ENCODE measurements at places on chromosomes 7 and 10.

- DNase-seq = peak; percentile 45
Measured at GRCh38 chr10:11035301-11035991, 17.8 kb downstream of the CELF2 start.

DNA sequence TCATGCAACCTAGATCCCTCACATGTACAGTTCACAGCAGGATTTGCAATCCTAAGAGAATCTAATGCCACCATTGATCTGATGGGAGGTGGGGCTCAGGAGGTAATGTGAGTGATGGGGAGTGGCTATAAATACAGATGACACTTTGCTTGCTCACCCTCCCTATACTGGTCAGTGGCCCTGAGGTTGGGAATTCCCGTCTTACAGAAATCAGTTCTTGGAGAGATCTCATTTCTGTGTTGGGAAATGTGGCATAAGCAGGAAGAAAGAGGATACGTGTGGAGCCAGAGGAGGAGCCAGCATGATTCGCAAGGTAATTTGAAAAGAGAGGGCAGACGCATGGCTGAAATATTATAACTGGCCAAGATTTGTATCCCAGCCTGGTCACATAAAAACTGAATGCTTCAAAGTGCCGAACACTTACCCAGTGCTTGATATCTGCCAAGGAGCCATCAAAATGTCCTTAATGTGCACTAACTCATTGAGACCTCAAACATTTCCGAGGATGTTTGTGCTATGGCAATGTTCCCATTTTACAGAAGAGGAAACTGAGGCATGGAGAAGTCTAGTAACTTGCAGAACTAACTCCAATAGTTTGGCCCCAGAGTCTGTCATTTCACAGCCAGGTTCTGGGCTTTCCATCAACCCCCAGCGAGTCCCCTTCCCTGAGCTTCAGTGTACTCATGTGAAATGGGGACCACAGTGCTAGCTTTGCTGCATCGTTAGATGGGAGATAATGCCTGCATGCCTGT is 5.5 kb upstream of the IKZF1 start:
- DNase-seq = no peak

- no peak for DNase-seq
Measured at GRCh38 chr7:101747879-101748345, 69.5 kb upstream of the CUX1 start.

- DNase-seq = no peak
Measured at GRCh38 chr7:85177316-85177715, 9.5 kb downstream of the SEMA3D start.

DNA sequence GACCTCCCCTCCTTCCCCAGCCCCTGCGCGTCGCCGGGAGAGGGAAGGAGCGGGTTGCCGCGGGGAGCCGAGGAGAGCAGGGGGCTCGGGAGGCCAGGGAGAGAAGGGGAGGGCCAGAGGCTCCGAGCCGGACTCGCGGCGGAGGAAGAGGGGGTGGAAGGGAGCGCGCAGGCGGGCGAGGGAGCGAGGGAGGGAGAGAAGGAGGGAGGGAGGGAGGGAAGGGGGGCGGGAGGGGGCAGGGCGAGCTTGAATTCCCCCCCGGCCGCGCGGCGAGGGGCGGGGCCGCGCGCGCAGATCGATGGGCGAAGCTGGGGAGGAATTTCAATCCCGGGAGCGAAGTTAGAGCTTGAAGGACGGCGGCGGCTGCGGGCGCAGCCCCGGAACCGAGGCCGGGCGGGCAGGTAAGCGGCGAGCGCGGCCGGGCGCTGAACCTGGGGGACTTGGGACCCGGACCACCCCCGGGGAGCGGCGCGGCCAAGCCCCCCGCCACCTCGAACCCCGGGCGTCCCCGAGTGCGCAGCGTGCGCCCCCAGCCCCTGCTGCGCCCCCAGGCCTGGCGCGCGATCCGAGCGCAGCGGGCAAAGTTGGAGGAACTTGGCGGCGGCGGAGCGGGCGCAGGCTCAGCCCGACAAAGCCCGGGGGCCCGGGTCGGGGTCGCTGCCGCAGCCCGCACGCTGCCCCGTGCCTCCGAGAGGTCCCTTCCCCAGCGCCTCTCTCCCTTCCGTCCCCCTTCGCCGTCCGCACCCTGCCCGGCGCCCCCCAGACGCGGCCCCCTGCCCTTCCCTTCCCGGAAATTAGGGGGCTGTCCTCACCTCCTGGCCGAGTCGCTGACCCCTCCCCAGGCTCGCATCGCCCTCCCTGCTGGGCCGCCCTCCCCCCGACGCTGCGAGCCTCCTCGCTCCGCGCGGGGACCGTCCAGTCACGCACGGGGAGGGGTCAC is at the start of gene ELFN1:
Gene ELFN1, plus strand, starts transcription at position 324 of the 940 bp plus-strand sequence. CDS start 74,320 bp downstream, outside the sequence.
- DNase-seq = no peak

GRCh38 chr10:24882047-24882698 is 70.2 kb downstream of the PRTFDC1 start:
- DNase-seq = no peak

DNA sequence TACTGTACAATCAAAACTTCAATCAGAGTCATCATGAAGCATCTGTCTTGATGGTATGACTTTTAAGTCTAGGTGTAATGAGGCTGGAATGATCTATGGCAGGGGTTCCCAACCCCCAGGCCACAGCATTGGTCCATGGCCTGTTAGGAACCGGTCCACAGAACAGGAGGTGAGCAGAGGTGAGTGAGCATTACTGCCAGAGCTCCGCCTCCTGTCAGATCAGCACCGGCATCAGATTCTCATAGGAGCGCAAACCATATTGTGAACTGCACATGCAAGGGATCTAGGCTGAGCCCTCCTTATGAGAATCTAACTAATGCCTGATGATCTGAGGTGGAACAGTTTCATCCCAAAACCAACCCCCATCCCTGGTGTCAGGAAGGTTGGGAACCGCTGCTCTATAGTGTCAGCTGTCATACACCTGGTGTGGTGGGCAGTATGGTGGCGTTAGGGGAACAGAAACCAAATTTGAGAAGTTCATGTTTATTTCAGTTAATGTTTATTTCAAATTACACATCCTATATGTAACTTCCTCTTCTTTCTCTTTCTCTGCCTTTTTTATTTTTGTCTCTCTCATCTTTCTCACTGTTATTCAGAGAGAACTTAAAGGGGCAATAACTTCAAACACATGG is 432.6 kb downstream of the TNS3 start:
- DNase-seq = no peak

GRCh38 chr10:80771285-80771684 is 233.6 kb downstream of the SH2D4B start:
- DNase-seq = no peak

DNA sequence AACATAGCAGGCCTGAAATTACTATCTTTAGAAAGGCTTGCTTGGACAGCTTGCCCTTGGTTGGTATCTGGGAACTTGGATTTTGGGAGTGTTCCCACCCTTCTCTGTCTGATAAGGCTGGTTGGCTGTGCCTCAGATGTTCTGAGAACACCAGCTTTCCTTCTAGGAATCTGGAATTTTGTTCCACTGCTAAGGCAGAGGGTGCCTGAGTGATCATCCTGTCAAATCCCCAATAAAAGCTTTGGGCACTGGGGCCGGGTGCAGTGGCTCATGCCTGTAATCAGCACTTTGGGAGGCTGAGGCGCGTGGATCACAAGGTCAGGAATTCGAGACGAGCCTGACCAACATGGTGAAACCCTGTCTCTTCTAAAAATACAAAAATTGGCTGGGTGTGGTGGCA is 5.0 kb downstream of the TRUB1 start:
- DNase-seq = no peak

DNA sequence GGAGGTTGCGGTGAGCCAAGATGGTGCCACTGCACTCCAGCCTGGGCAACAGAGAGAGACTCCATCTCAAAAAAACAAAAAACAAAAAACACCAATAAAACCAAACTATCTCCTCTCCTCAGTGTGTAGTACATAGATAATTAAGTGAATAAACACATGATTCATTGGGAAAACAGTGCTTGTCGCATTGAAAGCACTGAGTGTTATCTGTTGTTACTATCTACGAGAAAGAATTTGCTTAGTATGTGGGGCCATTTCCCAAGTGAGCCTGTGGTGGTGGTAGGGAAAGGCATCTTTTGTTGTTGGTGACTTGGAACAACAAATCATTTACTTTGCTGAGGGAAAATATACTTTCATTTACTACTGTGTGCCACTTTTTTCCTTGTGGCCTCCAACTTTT is 42.6 kb downstream of the RSBN1L start:
- no peak for DNase-seq

DNA sequence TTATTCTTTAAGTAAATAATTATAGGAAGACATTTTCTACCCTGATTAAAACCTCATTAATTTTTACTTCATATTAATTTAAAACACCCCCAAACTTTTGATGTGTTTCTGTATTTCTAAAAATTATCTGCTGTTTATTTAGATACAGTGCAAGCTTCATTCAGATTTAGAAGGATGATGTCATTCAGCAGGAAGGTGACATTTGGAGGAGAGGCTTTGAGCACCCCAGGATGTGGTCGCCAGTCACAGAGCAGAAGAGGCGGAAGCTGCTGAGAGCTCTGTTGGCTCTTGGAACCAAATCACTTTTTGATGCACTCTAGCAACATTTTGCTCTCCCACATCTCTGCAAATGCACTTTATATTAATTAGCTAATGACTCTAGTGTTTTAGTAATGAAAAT is 233.9 kb upstream of the CACNA2D1 start:
- no peak for DNase-seq

GRCh38 chr10:86234541-86235270 is 131.9 kb downstream of the GRID1 start:
- no peak for DNase-seq

DNA sequence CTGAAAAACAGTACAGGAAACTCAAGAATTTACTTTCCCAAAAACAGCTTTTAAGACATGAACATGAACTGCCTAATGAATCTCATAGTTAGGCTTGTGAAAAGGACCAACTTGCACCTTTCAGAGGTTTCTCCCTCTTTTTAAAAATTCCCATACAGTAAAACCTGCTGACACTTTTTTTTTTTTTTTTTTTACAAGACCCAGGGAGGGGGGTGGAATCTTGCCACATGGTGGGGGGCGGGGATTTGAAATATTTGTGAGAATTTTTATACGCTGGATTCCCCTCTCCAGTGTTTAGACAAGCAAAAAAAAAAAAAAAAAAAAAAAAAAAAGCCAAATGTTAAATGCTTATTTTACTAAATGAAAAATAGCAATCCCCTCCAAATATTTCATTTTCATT is 57.4 kb downstream of the HIBADH start:
- no peak for DNase-seq

- DNase-seq = no peak
Measured at GRCh38 chr10:67864607-67865371, 19.7 kb upstream of the SIRT1 start.

- DNase-seq = no peak
Measured at GRCh38 chr10:71427246-71427645, 30.5 kb downstream of the CDH23 start.

DNA sequence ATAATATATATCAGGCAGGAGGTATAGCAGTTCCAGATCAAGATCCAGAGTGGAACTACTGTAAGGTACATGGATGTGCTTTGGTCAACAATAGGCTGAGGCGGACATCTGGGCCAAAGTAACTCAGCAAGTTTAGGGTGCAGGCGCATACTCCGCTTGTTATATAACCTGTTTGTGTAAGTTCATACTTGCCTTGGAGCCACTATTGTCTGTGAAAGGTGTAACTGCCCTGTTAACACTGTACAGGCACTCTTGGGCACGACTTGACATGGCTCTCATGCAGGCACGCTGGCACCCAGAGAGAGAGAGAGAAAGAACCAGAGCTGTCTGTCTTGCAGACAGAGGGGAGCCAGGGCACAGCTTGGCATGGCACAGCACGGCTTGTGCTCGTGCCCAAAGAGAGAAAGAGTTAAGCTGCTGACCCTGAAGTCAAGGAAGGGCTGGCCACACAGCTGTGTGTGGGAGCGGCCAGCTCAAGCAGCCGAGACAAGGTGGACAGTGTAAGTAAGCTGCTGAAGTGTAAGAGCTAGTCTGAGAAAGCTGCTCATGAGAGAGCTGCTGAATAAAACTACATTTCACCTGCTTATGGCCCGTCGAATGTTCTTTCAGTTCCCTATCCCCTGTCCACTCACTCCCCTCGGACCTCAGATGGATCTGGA is 47.8 kb upstream of the KAT6B start:
- DNase-seq = no peak

GRCh38 chr10:35720366-35720765 is 78.3 kb upstream of the FZD8 start:
- no peak for DNase-seq

GRCh38 chr10:129849452-129849750 is 114.7 kb downstream of the EBF3 start:
- DNase-seq = no peak

DNA sequence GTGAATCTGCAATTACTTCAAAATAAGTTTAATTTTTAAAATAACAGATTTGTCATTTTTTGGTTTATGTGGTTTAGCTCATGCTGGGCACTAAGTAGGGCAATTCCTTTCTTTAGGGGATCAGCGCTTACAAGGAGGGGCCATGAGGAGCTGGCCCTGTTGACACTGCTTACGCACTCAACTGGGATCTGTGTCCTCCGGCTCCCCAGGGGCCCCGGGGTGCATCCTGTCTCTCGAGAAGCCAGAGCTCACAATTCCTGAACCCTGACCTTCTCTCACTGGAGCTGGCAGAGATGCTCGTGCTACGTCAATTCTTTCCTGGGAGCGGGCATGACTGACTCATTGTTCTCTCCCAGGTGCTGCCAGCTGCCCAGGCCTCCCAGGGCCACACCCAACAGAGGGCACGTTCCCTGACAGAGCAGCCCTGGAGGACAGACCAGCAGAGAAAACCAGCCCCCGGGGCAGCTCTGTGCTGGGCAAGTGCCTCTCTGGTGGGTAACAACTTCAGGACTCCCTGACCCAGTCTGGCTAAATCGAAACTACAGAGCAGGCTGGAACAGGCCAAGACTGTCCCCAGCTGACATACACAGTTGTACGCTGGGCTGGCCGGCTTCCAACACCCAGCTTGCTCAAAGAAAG is 36.8 kb downstream of the CTBP2 start:
- DNase-seq = peak; percentile 24

GRCh38 chr10:43817368-43817767 is 168.7 kb upstream of the ZNF32 start:
- DNase-seq = no peak

DNA sequence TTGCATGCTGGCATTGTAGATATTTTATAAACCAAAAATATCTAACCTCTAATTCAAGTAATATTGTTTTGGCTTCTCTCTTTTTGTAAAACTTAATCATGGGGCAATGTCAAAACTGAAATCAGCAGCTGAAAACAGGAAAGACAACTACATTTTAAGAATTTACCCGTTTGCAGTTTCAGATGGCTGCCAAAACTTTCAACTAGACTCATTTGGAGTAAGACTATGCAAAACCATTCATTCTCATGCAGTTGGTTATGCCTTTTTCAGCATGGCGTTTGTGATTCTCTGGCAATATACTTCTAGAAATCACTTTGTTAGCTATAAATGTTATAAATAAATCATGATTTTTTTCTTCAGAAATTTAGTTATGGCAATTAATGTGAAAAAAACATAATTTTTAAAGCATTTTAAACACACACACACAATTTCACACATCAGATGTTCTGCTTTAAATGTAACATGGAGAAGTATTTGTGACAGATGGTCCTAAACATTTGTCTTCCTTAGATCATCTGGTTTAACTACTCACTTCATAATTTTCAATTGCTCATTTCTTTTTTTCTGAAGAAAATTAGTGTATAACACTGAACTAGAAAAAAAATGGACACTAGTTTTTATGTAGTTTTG is 116.4 kb downstream of the ITGB8 start:
- DNase-seq = no peak

Data from NCI-H526 treated with DMSO at 0.1 percent for 48 hours (cell line).